Right lung (tissue), 10 donors: ENCODE measurements at places on chromosomes 1 and 21. TPM values are rescaled to one million over a fixed set of nuclear protein-coding genes. Genes with fewer than 3 reads are reported as not detected.

DMBX1 gene
- 0.04 TPM for polyA plus RNA-seq

RORC gene
- 11.1 TPM for polyA plus RNA-seq

ERICH3 gene
- 5.6 TPM for polyA plus RNA-seq

FCRL5 gene
- 0.26 TPM for polyA plus RNA-seq

OR2T33 gene
- not detected for polyA plus RNA-seq

SPATA45 gene
- polyA plus RNA-seq: 0.56 TPM

ATP1A1 gene
- polyA plus RNA-seq: 208 TPM

KIF2C gene
- 32.3 TPM for polyA plus RNA-seq

JAM2 gene
- 42.8 TPM for polyA plus RNA-seq

CD244 gene
- polyA plus RNA-seq: 0.88 TPM

HUNK gene
- 4.9 TPM for polyA plus RNA-seq

GRCh38 chr1:8002329-8002910 lies 23.7 kb downstream of the ERRFI1 start:
- no peak for DNase-seq

- no peak for DNase-seq
Measured at GRCh38 chr1:45456531-45456930, 34.4 kb downstream of the TESK2 start.

GRCh38 chr1:110196917-110197765 lies 13.0 kb upstream of the KCNC4 start:
- no peak for DNase-seq

- no peak for DNase-seq
Measured at GRCh38 chr1:36326499-36326898, 3.1 kb upstream of the EVA1B start.

- no peak for DNase-seq
Measured at GRCh38 chr1:79732950-79733349, 726.4 kb upstream of the ADGRL4 start.

DNA sequence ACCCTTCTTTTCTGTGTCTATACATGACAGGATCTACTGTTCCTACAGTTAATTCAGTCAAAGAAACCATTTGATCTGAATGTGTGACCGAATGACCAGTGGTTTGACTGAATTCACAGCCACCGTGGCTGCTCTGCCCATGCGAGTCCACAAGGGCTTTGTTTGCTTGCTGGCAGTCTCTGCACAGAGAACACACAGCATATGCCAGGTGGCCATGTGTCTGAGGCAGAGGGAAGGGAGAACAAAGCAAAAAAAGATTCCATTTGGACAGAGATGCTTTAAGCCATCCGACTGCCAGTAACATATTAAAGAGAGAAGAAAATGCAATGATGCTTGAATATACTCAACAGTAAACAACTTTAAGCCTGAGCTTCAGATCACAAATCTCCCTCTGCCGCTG lies 737.8 kb upstream of the CXADR start:
- DNase-seq: no peak

DNA sequence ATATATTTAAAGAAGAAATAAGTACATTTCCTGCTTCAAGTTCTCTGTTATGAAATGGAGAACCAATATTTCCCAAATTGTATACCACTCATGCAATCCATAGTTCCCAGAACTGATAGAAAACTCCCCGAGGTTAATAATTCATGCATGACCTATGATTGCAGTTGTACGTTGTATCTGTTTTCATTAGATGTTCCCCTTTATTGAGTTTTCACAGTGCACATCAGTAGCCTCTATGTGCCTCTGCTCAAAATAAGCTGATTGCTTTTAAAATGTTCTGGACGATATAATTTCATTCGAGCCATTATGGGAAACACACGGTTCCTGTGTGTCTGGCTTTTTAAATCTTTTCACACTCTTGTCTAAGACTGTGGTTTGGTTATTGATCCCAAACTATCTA lies 253.1 kb upstream of the KIAA0040 start:
- no peak for DNase-seq

DNA sequence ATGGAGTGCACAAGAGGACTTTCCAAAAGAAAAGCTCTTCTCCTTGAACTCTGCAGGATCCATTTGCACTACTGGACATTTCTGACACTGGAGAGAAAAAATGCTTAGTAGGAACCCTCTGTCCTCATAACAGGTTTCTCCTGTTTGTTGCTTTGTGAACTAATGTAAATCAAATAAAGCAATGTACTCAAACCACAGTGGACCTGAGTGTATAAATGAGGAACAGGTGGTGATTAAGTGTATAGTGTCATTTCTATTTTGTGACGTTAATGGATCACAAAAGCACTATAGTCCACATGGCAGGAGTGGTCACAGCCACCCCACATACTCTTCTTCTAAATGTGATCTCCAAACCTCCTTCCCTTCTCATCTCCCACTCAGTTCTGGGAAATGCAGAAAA lies 268.4 kb upstream of the DUSP10 start:
- DNase-seq: no peak

- no peak for DNase-seq
Measured at GRCh38 chr21:46080171-46081021, 17.5 kb upstream of the COL6A2 start.

DNA sequence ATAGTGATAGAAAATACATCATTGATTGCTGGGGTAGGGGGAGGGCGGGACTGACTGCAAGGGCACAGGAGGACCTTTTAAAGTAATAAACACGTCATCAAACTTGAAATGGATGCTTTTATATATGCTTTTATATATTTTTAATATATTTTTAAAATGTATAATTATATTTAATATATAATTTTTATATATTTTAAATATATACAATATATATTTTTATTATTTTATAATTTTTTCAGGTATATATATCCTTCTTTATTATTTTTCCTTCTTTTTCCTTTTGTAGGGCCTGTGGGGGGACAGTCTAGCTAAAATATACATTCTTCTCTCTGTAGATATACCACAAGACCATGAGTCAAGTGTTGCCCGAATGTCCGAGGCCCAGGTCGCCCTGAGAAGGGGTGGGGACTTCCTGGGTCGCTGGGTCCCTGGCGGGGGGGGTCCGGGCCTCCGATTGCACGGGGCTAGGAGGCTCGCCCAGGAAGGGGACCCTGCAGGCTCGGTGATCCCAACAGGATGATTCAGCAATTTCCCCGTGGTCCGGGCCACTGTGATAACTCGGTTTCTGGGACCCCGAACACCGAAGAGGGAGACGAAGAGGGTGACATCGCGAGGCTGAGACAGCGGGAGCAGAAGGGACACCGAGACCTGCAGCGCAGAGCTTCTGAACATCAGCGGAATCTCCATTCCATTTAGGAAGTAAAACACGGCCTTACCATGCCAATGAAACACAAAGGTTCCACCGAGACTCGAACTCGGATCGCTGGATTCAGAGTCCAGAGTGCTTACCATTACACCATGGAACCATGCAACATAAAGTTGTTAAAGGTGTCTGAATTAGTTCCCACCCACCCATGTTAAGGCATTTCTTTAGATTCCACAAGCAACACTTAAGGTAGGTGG lies 112.5 kb upstream of the NBPF11 start:
- DNase-seq: no peak

DNA sequence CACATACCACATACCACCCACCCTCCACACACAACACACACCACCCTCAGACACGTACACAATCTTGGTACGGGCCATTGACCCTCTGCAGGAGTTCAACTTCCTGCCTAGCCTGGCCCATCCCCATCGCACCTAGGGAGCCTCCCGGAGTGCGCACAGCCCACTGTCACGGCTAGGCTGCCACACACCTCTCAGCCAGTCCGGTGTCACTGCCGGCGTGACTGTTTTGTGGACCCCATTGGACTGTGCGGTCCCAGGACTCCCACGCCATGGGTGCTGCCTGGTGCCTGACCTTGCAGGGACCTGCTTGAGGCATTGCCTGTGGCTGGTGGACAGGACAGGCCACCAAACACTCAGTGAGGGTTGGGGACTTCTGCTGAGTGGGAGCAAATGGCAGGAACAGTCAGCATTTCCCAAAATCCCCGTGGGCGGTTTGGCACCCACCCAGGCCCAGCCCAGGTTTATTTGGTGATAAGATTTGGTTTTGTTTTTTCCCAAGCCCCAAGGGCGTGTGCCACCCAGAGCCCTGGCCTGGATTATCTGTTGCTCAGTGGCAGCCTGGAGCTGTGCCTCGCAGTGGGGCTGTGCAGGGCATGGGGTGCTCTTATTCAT lies 27.7 kb downstream of the RAB7B start:
- DNase-seq: no peak

DNA sequence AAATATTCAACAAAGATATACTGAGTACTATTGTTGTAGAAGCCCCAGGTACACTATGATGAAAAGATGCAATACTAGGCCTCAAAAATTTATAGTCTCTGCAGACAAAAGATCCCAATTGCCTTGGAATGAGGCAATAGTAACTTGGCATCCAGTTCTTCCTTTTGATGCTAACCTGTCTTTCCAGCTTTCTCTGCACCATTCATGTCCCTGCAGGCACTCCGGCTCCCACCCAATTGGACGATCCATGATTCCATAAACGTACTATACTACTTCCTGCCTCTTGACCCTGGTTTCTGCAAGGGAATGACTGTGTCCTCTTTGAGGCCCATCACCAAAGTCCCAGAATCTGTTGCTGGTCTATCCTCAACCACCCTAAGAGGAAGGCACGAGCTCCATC lies 8.0 kb upstream of the TAGLN2 start:
- no peak for DNase-seq

- no peak for DNase-seq
Measured at GRCh38 chr1:4416189-4416588, 238.2 kb upstream of the AJAP1 start.

- no peak for DNase-seq
Measured at GRCh38 chr21:44724926-44725325, 13.6 kb upstream of the TSPEAR start.

- DNase-seq: peak; percentile 56
Measured at GRCh38 chr1:109089242-109090015, 1.1 kb upstream of the TMEM167B start.

GRCh38 chr1:201504799-201505502 lies 2.0 kb downstream of the CSRP1 start:
- no peak for DNase-seq

- no peak for DNase-seq
Measured at GRCh38 chr1:52253421-52253820, 111.5 kb downstream of the ZFYVE9 start.

DNA sequence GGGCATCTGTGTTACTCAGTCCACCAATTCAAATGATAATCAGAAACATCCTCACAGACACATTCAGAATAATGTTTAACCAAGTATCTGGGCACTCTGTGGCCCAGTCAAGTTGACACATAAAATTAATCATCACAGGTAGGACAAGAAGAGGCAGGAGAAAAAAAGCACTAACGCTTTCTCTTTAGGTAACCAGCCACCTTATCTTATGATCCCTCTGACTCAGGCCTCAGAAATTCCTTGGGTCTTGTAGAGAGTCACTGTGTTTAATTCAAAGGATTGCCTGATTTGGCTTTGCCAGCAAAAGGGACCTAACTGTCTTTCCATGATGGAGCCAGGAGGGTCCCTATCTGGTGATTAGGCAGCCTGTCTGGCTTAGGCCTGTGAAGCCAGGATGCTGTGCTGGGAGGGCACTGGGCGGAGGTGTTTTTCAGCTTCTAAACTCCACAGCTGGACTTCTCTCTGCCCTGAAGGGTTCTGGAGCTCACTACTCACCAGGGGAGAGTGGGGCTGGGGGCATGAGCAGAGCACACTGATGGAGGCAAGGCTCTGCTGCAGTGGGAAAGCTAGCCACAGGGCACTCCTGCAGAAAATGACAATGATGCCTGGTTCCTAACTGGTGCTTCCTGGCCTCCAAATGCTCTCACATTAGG lies 36.4 kb upstream of the STUM start:
- no peak for DNase-seq

GRCh38 chr1:94395748-94396309 lies 22.4 kb upstream of the ABCD3 start:
- DNase-seq: no peak

GRCh38 chr1:169451218-169451824 lies 24.0 kb upstream of the CCDC181 start:
- DNase-seq: no peak

GRCh38 chr1:59318271-59318860 lies 21.5 kb downstream of the FGGY start:
- DNase-seq: no peak

- no peak for DNase-seq
Measured at GRCh38 chr1:204703826-204704612, 18.5 kb upstream of the LRRN2 start.

GRCh38 chr1:236502579-236502971 lies 21.2 kb upstream of the LGALS8 start:
- no peak for DNase-seq
